ENCODE measurements at places on chromosomes 1 and 21. TPM values are rescaled to one million over a fixed set of nuclear protein-coding genes. Genes with fewer than 3 reads are reported as not detected.

DNA sequence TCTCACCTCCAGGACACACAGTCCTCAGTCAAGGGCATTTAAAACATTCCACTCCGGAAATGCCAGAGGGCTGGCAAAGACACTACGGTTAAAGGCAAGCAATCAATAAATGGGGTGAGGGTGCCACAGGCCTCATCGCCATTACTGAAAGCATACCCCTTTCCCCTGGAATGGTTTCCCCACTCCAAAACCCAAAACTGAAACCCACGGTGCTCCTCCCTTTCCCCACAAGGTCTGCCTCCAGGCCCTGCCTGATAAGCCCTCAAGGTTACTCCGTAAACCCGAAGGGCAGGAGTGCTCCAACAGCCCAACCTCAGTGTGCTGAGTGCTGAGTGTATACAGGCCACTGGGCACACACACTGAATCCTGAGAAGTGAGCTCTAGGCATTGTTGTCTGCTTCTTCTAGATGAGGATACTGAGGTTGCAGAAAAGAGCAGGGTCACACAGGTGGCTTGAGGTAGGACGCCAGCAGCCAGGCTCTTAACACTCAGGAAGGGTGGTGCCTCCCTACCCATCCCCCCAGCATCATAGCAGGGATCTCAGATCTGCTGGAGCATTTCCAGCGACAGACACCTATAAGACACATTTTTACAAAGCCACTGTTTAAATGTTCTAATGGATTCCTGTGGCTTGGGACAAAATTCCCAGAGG, 29.0 kb downstream of the SSBP3 start:
- no peak for DNase-seq

CLIC6 gene
- total RNA-seq: 0.69 TPM

DNA sequence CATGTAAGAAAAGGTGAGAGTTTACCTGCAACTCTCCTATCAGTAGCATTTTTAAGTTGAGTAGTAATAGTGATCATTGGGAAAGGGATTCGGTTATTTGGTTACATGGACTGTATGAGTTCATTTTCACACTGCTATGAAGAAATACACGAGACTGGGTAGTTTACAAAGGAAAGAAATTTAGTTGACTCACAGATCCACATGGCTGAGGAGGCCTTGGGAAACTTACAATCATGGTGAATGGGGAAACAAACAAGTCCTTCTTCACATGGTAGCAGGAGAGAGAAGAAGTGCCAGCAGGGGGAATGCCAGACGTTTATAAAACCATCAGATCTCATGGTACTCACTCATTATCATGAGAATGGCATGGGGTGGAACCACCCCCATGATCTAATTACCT, 59.3 kb upstream of the FBXO28 start:
- no peak for DNase-seq

- no peak for DNase-seq
Observed at GRCh38 chr21:43973634-43973955, 38.5 kb upstream of the TRAPPC10 start.

DNA sequence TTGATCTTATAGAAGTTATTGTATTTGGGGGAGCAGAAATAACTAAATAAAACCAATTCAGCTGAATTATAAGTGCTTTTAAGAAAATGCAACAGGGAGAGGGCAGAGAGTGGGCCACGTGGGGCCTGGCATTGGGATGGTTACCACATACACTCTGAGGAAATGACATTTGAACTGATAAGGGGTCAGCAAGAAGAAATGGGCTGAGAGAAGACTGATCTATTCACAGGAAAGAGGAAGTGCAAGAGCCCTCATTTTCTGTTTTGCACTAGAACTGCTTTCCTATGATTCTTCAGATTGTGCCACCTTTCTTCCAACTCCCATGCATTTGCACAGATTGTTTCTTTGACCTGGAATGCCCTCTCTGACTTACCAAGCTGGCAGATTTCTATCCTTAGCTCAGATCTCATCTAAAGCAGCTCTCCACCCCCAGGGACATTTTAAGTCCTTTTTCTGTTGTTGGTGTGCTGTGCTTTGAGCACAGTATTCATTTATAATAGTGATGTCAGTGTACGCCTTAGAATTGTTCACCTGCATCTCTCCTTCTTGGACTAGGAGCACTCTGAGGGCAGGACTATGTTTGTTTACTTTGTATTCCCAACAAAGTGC, 115.9 kb downstream of the FGGY start:
- DNase-seq: no peak

CATSPERE gene
- 2.7 TPM for total RNA-seq

- no peak for DNase-seq
Observed at GRCh38 chr1:101924700-101925099, 72.0 kb downstream of the OLFM3 start.

- peak; percentile 1 for DNase-seq
Observed at GRCh38 chr21:45583831-45584509, 41.7 kb upstream of the SLC19A1 start.

- DNase-seq: no peak
Observed at GRCh38 chr1:44934791-44935190, 51.6 kb downstream of the EIF2B3 start.

ZBTB7B gene
- 53.4 TPM for total RNA-seq
